Stimulated activated CD4-positive, alpha-beta T cell treated with anti-CD3 and anti-CD28 coated beads, Interleukin-2, amount 100 ng/mL, for 4 hours (primary cell): ENCODE measurements at places on chromosomes 7 and 10.
A peak's percentile ranks its signal among the peaks of the same experiment; 100 is the strongest.

DNA sequence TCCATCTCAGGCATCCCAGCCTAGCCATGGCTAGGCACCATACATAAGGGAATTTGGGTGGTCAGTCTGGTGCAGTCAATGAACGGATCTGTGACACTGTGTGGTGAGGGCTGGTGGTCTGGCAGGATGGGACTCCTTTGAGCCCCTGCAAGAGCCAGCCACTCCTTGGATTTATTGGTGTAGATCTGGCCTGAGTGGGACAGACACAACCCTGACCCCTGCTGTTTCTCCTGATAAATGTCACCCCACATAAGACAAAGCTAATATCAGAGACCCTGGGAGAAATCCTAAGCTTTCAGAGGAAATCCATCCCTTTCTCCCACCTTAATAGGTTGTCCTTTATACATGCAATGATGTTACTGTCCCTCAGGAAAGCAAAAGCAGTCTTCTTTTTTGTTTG lies 2.3 kb downstream of the FBXO24 start:
- no peak for DNase-seq

- no peak for DNase-seq
Observed at GRCh38 chr10:8418631-8419030, 364.1 kb downstream of the GATA3 start.

DNA sequence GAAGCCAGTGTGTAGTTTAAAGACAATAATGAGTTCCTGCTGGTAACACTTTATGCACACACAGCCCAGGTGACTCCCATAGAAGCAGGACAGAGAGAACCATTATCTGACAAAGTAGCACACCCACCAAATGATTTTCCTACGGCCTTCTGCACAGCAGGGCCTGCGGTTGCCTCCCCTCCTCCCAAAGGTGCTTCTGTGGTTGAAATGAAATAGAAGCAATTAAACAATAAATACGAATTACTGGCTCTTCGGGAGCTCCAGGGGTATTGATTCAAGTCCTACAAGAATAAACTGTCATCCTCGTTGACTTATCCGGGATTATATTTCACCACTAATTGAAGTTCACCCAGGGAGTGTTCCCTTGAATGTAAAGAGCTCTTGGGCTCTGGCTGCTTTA lies 172.1 kb downstream of the ACTR3B start:
- no peak for DNase-seq

- DNase-seq, result peak; percentile 36
Observed at GRCh38 chr7:44565097-44565794, 8.5 kb downstream of the DDX56 start.

DNA sequence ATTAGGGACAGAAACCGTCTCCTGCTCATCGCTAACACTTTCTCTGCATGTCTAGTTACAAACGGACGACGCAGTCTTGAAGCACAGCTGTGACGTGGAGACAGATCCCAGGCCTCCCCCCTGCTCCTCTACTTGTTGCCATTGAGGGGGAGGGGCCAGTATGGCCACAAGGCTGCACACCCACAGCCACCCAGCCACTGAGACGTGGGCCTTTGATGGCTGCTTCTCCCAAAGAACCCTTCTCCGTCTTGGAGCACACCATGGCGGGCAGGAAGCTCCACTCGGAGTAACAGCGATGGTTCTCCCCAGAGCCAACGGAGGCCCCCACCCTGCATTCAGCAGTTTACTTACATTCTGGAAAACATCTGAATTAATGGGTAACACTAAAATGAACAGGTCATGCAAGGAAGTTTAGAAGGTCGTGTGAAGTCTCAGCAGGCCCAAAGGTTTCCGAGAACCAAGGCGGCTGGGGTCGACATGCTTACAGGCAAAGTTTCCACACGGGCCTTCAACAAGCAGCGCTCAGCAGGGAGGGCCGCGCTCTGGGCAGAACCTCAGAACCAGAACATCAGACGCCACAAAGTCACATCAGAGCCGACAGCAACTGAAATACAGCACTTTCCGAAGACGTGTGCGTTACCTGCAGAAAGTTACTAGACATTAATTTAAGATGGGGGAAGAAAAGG lies 169.6 kb downstream of the DIP2C start:
- DNase-seq, result no peak
